ENCODE measurements at places on chromosomes 4 and X.
A peak's percentile ranks its signal among the peaks of the same experiment; 100 is the strongest.

GRCh38 chr4:26410385-26411293 is 79.6 kb downstream of the CCKAR start:
- DNase-seq = peak; percentile 48

GRCh38 chr4:90198086-90198847 is 71.1 kb downstream of the CCSER1 start:
- no peak for DNase-seq

- DNase-seq = no peak
Measured at GRCh38 chr4:72846280-72847111, 223.0 kb downstream of the COX18 start.

- DNase-seq = no peak
Measured at GRCh38 chr4:107009196-107009968, 26.7 kb downstream of the DKK2 start.

- DNase-seq = no peak
Measured at GRCh38 chr4:88003261-88003660, 4.2 kb upstream of the PKD2 start.

DNA sequence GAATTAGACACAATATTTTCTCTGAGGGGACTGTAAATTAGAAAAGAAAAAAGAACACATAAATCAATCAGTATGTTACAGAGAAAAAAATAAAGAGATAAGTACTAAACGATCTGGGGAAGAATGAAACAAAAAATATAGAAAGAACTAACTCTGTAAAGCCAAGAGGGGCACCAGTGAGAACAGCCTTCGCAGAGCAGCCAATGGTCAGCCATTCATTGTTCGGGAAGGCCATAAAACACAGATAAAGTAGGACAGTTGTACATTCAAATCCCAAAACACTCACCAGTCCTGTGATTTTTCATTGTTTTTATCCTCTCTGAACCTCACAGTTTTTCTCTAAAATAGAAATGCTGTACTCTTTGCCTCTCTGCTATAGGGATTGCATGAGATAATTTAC is 127.9 kb downstream of the NEK1 start:
- no peak for DNase-seq

DNA sequence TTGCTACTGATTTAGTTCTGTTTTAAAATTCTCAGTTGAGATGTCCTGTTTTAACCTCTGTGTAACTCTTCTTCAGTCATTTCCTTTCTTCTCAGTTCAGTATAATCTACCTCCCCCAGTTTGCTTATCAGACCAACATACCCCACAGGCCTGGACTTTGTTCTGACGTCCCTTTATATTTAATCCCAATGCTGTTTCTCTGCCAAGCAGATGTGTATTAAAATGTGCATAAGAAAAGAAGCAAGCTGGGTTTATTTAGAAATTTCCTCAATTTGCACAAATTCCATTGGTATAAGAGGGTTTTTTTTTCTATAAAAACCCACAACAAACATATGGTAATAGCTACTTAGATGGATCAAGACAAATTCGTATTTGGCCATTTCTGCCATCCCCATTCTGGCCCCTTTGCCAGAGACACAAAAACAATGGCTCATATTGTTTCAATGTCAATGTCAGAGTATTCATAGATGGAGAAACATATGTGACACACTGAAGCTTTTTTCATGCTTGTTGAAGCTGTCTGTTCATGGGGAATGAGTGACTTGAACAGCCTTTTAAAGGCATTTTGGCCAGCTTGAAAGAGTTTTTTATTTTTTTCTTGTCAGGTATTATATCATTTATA is 24.5 kb downstream of the HCCS start:
- DNase-seq = no peak

- no peak for DNase-seq
Measured at GRCh38 chrX:19695884-19696283, 180.6 kb upstream of the MAP3K15 start.

DNA sequence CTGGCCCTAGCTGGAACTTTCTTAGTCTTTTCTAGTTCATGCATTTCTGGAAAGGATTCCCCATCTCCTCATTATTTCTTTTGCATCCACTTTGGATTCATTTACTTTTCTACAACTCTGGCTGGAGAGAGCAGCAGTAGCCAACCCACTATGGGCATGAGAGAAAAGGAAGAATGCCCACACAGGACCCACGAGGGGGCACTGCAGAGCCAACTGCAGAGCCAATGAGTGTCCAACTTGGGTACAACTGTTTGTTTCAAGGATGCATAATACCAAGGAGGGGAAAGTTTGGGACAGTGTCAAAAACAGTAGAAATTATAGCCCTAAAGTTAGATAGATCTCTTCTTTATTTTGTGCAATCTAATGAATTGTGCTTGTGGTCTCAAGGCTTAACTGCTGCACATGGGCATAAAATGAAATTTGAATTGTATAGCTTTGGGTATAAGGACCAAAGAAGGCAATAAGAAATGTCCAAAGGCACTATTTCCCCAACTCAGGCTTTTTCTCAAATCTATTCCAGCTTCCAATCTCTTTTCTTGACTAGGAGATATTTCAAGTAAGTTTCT is 230.6 kb downstream of the NSUN7 start:
- DNase-seq = no peak

DNA sequence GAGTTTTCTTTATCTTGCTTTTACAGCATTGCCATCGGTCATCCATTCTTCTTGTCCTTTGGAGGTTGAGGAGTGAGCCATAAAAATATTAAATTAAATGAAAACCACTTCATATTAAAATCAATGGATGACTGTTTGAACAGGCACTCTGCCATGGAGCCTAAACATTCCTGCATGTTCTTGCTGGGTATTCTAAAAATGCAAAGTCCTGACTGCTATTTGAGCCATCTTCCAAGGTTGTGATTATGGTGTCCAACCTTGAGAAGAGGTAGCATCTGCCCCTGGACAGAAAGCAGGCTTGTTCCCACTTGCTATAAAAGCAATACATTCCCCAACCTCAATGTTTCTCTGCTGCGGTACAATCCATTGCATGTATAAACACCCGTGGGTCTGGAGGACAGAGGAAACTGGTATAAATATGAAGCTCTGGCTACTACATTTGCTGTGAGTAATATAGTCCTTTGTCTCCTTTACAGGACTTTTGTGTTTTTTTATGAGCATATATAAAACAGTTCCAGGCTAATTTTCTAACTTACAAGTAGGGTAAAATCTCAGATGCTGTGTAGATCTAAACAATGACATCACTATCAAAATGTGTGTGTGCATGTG is 70.9 kb upstream of the FAT4 start:
- no peak for DNase-seq
